ENCODE measurements at places on chromosomes 3 and 15.

GRCh38 chr3:175316799-175317198 is 457.7 kb downstream of the NAALADL2 start:
- DNase-seq, result no peak

GRCh38 chr15:44532689-44533088 is 4.3 kb upstream of the EIF3J start:
- DNase-seq, result no peak

DNA sequence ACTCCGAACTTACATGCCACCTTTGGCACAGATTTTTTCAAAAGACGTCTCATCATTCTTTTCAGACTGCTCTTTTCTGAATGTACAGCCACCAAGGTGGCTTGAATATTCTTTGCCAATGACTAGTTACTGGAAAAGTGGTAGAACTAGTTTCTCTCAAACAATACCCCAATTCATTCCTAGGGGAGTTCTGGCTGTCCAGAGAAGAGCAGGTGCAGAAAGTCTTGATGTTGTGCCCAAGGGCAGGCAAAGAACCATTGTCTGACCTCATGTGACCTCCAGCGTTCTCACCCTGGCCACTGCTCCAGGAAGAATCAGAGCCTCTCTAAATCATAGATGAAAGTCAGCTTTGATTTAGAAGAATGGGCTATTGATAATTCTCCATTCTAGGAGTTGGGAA is 5.5 kb downstream of the LMOD3 start:
- no peak for DNase-seq

- DNase-seq, result no peak
Observed at GRCh38 chr3:150443331-150443741, 35.2 kb downstream of the TSC22D2 start.

DNA sequence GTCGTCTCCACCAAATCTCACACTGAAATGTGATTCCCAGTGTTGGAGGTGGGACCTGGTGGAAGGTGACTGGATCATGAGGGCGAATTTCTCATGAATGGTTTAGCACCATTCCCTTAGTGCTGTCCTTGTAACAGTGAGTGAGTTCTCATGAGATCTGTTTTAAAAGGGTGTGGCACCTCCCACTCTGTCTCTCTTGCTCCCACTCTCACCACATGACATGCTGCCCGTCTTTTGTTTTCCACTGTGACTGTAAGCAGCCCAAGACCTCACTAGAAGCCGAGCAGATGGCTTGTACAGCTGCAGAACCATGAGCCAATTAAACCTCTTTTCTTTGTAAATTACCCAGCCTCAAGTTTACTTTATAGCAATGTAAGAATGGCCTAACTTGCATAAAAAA is 21.2 kb downstream of the RAD18 start:
- DNase-seq, result no peak

DNA sequence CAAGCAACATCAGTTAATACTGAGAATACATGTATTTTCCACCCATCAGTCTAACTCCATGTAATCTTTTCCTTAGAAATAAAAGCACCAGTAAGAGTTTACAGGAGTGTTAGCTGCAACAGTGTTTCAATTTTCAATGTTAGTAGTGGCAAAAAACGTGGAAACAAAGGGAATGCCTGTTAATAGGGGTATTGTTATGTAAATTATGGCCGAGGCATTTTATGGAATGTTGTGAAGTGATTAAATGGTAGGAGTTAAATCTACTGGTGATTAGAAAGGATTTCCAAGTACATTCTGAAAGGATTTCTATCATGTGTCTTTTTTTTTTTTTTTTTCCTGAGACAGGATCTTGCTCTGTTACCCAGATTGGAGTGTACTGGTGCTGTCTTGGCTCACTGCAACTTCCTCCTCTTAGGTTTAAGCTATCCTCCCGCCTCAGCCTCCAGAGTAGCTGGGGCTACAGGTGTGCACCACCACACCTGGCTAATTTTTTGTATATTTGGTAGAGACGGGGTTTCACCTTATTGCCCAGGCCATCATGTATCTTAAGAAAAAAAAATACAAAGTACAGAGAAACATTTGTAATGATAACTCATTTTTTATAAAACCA is 6.6 kb downstream of the ATP6V1A start:
- no peak for DNase-seq

- DNase-seq, result no peak
Observed at GRCh38 chr3:152071924-152072323, 196.8 kb upstream of the MBNL1 start.

DNA sequence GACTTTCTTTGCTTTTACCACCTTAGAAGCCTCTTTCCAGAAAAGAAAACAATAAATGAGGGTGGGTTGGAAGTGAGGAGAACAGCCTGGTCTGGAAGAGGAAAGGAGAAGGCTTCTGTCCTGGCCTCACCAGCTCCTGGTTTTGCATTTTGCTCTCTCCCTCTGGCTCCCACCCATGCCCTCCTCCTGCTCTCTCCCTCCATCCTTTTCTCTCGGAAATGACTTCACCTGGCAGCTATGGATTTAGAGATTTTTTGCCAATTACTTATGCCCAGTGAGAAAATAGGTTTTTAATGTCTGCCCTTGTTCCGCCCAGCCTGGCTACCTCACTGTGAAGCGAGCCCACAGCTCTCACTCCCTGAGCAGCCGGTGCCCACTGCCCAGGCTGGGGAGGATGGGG is 77.9 kb upstream of the NTRK3 start:
- no peak for DNase-seq

GRCh38 chr3:151775314-151776258 is 38.3 kb upstream of the AADAC start:
- no peak for DNase-seq

GRCh38 chr3:120795959-120796358 is 53.4 kb downstream of the GTF2E1 start:
- DNase-seq, result no peak

DNA sequence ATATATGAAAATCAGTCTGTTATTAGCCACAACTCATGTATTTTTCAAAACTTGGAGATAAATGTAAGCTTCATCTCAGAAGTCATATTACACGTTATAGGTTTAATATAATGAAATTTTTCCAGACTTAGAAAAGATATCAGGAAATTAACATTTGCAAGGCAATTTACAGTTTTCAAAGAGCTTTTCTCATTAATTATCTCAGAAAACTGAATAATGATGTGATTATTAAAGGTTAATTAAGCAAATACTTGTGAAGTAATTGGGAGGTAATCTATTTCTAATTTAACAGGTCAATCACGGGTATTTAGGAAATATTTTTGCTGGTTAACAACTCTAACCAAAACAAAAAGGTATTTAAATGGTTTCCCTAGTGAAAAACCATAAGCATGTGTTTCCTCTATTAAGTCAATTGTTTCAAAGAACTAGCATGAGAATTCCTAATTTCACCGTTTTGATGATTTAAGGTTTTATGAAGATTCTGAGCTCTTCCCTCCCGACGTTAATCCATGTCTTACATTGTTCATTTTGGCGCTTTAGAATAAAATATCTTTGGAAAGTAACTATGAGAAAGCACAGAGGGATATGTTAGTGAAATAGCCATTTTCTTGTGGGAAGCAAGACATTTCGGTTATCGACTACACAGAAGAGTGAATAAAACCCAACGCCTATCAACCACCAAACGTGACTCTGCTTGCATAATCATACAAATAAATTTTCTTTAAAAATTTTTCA is 1.5 kb upstream of the NEO1 start:
- no peak for DNase-seq

GRCh38 chr15:94877833-94878232 is 646.5 kb downstream of the MCTP2 start:
- no peak for DNase-seq

DNA sequence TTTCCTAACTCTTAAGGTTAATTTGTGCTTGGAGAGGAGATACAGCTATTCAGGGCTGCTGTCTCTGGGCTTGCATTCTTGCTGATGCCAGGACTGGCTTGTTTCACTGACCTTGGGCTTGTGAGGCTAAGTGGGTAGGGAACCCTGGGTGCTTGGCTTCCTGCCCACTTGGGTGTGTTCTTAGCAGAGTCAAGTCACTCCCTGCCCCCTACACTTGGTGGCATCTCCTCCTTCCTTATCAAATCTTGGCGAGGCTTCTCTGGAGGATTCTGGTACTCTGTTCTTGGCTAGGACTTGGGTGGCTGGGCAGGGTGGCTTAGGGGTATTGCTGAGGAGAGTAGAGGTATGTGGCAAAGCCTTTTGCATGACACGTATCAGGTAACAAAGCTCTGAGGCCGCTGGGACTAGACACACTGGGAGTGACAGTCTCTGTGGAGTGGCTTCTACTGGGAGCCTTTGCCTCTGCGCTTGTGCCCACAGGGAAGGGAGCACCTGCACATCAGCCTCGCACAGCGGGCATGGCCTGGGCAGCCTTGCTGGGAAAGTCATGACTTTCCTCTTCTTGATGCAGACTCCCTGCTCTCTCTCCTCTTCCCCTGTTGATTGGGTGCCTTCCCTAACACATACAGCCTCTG is 41.8 kb downstream of the CHCHD6 start:
- no peak for DNase-seq

GRCh38 chr15:48963524-48964113 is at the start of gene SHC4:
Gene SHC4, minus strand, starts transcription at chr15:48963919. Its CDS starts 904 bp downstream, at chr15:48963015.
- DNase-seq, result no peak

GRCh38 chr15:56946150-56946549 is 27.7 kb downstream of the TCF12 start:
- no peak for DNase-seq

DNA sequence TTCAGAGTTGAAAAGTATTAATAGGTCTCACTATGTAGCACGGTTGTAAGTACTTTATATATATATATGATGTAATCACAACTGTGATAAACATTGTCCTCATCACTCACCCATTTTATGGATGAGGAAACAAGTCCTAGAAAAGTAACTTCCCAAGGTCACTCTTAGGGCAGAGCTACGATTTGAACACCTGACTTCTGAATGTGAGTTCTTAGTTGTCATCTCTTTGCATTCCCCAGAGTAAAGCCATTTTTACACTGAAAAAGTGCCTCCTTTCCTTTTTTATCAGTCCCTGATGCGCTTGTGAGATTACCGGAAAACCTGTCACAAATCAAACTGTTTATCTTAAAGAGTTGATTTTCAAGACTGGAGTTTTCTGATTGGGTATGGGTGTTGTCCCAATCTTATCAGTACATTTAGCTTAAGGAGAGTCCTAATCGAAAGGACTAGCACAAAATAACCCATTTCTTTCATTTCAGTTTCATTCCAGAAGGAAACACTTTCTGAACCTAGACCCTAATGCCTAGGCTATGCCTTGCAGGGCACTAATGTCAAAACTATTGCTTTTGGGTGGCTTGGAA is 2.3 kb upstream of the EDEM1 start:
- no peak for DNase-seq

- no peak for DNase-seq
Observed at GRCh38 chr3:123670743-123671142, 85.9 kb upstream of the HACD2 start.

- no peak for DNase-seq
Observed at GRCh38 chr3:133506215-133506901, 67.1 kb upstream of the CDV3 start.

GRCh38 chr3:51384055-51384725 is 901 bp upstream of the MANF start:
- DNase-seq, result peak; percentile 14

- DNase-seq, result no peak
Observed at GRCh38 chr3:15065550-15066007, 464 bp upstream of the MRPS25 start.

- DNase-seq, result no peak
Observed at GRCh38 chr15:70014860-70015490, 82.7 kb downstream of the TLE3 start.

DNA sequence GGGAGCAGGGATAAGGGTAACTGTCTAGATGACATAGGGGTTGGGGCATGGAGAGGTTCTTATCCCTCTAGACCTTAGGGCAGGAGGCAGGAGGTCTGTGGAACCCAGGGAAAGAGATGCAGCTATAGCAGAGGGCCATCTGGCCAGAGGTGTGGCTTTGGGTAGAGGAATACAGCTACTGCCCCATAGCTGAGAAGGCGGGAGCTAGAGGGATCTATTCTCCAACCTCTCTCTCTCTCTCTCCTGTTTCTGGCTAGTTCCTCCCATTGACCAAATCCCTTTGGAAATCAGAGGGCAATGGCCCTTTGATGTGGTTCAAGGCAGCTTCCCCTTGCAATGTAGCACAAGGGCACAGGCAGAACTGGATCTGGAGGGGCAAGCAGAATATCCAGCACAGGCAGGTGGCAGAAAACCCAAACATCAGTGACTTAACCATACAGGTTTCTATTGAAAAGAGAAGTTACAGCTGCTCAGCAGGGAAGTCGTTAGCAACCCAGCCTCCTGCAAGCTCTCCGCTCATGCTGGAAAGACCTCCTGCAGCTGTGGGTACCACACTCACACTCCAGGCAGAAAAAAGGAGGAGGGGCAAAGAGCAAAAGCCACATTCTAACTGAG is 22.3 kb upstream of the LMOD3 start:
- DNase-seq, result no peak

DNA sequence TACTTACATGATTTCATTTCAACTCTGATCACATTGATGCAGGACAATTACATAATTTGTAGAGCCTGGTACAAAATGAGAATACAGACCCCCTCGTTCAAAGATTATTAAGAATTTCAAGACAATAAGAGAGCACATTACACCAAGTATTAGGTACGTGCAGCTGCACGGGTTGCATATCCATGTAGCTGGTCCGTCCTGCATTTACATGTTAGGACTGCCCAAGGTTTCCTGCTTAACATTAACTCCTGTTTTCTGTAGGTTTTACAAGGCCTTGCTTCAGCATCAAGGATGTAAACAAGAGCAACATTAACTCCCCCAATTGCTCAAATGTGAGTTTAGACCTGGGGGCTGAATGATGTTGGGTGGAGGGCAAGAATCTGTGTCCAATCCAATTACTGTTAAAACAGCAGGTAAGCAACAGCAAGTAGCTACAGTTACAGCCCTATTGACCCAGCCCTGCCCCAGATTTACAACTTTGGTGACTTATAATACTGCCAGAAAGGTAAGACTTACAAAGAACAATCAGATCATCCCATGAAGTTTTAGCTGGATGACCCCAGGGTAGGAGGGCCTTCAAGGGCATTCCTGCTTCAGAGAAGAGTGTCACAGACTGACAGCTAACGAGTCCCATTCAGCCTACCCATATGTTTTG is 127.4 kb upstream of the PPP2R3A start:
- DNase-seq, result no peak

- DNase-seq, result no peak
Observed at GRCh38 chr3:49607105-49607591, 52.9 kb downstream of the BSN start.

GRCh38 chr15:61753018-61753710 is 307.1 kb downstream of the VPS13C start:
- DNase-seq, result no peak

Measured in stimulated activated CD8-positive, alpha-beta memory T cell treated with anti-CD3 and anti-CD28 coated beads, Interleukin-4, amount 100 ng/mL, for 24 hours (primary cell).